ENCODE measurements at places on chromosomes 16 and 17.
A peak's percentile ranks its signal among the peaks of the same experiment; 100 is the strongest.

DNA sequence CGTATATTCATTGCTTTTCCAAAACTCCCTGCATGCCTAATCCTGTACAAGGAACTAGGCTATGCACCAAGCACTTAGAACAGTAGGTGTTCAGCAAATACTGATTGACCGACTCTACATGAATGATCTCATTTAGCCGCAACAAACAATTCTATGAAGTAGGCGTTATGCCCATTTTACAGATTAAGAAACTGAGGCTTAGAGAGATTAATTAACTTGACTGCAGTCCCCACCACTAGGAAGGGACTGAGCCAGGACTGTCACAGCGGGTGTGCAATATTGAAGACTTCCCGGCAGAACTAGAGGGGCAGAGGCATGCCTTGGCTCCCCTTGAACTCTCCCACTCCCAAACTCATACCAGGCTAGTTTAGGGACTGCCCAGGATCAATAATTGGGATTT lies 10.5 kb upstream of the N4BP1 start:
- no peak for DNase-seq

GRCh38 chr17:79369001-79369400 lies 241.8 kb downstream of the RBFOX3 start:
- no peak for DNase-seq

DNA sequence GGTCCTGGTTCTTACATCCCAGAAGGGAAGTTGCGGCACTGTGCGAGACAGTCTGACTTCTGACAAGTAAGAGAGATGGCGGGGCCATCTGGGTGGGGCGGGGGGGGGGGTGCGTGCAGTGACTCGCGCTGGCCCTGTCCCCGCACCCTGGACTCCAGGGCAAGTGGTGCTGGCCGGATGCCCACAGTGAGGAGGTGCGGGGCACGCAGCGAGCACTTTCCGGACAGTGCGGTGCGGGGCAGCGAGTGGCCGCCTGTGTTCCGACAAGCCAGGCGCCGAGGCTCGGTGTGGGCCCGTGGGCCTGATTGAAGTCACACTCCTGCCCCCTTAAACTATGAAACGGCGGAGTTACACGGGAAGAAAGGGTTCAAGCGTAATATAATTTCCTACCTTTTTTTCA lies 106.4 kb downstream of the BANP start:
- no peak for DNase-seq

GRCh38 chr17:12041312-12041711 lies 20.6 kb downstream of the MAP2K4 start:
- DNase-seq, result no peak

DNA sequence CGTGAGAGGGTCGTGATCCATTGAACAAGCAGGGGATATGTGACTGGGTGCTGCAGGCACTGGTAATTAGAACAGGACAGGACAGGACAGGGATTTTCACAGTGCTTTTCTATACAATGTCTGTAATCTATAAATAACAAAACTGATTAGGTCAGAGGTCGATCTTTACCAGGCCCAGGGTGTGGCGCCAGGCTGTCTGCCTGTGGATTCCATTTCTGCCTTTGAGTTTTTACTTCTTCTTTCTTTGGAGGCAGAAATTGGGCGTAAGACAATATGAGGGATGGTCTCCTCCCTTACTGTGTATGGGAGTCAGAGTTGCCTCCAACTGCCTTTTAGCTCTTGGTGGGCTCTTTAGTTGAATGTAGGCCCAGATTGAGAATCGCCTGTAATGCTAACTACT lies 1.5 kb upstream of the ZNF764 start:
- DNase-seq, result no peak

GRCh38 chr17:37813751-37814150 lies 68.9 kb upstream of the HNF1B start:
- no peak for DNase-seq

DNA sequence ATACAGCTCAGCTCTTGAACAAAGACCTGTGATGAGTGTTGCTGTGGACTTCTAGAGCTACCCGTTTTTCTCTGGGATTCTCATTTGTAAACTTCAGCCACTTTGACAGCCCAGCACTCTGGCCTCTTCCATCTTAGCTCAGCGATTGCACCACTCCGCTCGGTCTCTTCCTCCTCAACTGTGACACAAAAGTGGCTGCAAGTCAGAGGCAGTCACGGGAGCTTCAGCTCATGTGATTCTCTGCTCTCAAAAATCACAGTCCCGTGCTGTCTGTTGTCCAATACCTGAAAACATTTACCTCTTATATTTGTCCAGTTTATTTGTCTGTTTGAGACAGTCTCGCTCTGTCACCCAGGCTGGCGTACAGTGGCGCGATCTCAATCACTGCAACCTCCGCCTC lies 75.7 kb upstream of the DNAH17 start:
- no peak for DNase-seq

DNA sequence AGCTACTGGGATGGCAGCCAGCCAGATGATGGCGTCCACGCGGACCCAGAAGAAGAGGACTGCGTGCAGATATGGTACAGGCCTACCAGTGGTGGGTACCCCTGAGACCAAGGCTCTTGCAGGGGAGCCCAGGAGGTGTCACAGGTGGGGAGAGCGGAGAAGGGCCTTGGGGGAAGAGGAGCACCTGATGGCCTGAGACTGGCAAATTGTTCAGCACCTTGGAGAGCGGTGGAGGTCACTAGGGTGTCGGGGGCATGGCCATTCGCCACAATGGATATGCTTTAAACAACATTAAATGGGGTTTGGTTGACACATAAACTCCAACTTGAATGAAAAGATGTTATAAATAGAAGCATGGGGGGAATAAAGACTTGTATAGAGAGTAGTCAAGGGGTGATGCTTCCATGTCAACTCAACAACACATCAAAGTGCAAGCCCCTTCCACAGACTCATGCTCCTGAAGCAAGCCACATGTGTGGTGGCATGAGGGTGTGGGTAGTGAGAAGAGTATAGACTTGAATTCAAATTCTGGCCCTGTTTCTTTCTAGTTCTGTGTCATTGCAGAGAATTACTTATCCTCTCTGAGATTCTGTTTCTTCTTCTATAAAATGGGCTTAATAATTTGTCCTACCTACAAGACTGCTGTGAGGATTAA lies 22.2 kb downstream of the CLEC19A start:
- no peak for DNase-seq

- DNase-seq, result no peak
Measured at GRCh38 chr16:78461087-78461486, 361.6 kb downstream of the WWOX start.

DNA sequence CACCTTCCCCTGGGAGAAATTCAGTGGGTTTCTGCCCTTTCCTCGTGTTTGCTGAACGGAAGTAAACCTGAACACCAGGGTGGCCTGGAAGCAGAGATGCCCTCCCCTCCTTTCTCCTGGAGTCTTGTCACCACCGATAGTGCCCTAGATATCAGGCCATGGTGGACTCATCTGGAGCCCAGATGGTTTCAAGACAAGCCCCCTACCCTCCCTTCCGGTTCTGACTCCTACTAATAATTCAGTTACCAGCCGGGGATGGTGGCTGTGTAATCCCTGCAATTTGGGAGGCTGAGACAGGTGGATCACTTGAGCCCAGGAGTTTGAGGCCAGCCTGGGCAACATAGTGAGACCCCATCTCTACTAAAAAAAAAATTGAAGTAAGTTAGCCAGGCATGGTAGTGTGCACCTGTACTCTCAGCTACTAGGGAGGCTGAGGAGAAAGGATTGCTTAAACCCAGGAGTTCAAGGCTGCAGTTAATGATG lies 2.4 kb downstream of the ZNF469 start:
- no peak for DNase-seq

- DNase-seq, result no peak
Measured at GRCh38 chr16:68257251-68257905, 6.9 kb upstream of the SLC7A6 start.

- no peak for DNase-seq
Measured at GRCh38 chr16:49720225-49720624, 135.7 kb downstream of the ZNF423 start.

- DNase-seq, result no peak
Measured at GRCh38 chr16:81436386-81436785, 8.2 kb upstream of the CMIP start.

GRCh38 chr17:79106958-79107357 lies 32.3 kb downstream of the ENGASE start:
- no peak for DNase-seq

DNA sequence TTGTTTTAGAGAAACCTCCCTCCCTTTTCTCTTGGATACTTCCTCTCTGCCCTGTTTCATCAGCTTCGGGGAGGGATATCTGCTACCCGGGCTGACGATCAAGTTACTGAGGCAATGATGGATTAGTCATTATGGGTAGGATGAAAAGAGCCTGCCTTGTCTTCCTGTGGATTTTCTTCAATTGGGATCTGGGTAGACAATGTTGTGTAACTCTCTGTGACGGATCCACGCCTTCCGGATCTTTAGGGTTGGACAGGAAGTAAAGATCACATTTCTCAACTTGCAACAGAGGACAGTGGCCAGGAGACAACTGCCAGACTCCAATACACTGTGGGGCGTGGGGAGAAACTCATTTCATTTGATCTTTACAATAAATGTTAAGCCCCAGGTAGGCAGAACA lies 11.3 kb upstream of the CHST6 start:
- DNase-seq, result no peak

- DNase-seq, result no peak
Measured at GRCh38 chr17:13492737-13493122, 109.0 kb downstream of the HS3ST3A1 start.

GRCh38 chr17:78903101-78903779 lies at the start of gene CEP295NL:
Gene CEP295NL, minus strand, starts transcription at chr17:78903201. Its CDS starts 1,373 bp downstream, at chr17:78901828.
- DNase-seq, result no peak

GRCh38 chr16:4500272-4500671 lies 24.1 kb downstream of the HMOX2 start:
- no peak for DNase-seq

GRCh38 chr17:78364436-78365281 lies 4.8 kb upstream of the SOCS3 start:
- no peak for DNase-seq

DNA sequence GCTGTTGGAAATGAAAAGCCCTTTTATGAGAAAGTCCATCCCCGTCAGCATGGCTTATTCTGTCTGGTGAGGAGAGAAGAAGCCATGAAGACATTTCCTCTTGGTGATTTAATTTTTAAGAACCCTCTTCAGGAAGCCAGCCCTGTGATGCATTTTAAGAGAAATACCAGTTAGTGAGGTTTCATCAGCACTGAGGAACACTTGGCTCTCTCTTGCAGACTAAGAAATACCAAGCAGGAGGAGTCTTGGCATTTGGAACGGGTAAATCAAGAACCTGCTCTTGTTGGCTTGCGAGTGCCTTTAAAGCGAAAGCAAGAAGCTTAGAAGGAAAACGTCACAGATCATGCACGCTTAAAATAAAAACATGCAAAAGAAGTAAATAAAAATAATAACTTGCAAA lies 17.5 kb downstream of the RAB11FIP3 start:
- DNase-seq, result no peak

DNA sequence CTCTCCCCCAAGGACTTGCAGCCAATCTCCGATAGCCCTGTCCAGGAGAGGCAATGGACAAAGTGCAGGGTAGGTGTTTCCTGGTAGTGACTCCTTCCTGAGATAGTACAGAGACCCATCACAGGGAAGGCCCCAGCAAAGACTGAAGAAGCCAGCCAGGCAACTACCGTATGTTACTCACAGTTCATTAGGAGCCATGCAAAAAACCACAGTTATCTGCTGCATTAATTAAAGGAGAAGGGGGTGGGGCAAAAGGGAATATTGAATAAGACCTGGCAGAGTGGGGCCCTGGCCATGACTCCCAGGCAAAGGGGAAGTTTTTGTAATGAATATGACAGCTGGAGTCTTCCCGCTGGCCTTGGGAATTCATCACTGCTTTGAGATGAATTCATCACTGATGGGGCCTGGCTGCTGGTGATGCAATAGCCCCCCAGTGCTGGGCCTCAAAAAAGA lies 2.5 kb upstream of the SLC13A2 start:
- no peak for DNase-seq

GRCh38 chr16:19907161-19907992 lies 22.7 kb upstream of the GPRC5B start:
- DNase-seq, result peak; percentile 70

GRCh38 chr16:73122604-73123391 lies 74.9 kb upstream of the ZFHX3 start:
- no peak for DNase-seq

DNA sequence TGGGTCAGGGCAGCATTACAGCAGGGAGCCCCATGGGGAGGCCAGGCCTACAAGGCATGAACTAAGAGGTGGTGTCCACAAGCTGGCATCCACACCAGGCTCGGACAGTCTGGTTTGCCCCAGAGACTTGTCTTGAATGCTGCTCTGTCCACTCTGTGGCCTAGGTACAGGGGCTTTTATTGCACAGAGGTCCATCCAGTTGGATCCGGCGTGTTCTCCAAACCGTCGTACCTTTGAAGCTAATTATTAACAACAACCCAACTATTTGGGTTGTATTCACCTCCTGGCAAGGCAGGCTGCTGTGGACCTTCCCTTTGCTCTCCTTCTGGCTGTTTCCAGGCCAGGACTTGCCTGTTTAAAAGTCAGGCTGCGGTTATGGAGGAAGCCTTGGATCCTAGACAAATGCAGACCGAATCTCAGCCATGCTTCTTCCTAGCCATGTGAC lies 123.4 kb downstream of the CLEC16A start:
- DNase-seq, result no peak

DNA sequence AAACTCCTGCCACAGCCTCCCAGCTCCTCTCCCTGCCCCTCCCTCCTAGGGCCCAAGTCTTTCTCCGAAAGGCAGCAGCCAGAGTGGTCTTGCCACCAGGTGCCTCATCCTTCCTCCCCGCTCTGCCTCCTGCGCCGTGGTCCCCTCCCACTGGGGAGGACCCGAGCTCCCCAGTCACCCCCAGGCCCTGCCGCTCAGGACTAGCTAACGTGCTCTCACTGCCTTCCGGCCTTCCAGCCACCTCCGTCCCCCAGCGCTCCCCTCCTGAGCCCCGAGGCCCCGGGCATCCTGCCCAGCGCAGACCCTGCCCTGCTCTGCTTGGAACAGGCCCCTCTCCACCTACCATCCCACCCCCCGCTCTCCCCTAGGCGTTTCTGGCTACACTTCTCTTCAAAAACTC lies 19.4 kb upstream of the COL1A1 start:
- DNase-seq, result no peak

DNA sequence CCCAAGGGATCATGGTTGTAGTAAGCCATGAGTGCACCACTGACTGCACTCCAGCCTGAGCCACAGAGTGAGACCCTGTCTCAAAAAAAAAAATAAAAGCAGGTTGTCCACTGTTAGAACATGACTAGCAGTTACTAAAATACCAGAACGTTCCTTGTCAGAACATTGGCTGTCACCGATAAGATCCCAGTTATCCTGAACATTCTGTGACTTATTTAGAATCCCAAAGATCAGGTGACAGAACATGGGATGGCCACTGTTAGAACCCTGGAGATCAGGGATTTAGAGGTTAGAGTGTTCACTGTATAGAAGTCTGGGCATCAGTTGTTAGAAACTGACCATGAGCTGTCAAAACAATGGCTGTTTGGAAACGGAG lies 8.6 kb downstream of the CES4A start:
- no peak for DNase-seq

DNA sequence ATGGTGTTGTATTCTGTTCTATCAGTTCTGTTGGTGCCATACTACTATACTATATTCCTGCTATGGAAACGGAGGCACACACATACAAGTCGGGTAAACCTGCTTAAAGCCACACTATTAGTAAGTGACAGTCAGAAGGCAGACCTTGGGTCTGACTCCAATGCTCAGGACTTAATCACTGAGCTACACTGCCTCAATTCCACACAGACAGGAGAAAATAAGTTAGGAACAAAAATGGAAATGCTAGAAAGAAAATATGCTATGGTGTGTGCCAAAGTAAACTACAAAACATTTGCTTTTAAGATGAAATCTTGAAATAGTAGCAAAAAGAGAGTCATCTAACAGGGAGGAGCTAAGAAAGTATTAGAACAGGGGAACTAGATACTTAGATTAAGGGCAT lies 48.1 kb downstream of the MYO1D start:
- DNase-seq, result no peak
